ENCODE measurements at places on chromosomes 4 and X.

- DNase-seq, result no peak
These were observed 87.2 kb downstream of the MAPK10 start for GRCh38 chr4:86272669-86273068.

DNA sequence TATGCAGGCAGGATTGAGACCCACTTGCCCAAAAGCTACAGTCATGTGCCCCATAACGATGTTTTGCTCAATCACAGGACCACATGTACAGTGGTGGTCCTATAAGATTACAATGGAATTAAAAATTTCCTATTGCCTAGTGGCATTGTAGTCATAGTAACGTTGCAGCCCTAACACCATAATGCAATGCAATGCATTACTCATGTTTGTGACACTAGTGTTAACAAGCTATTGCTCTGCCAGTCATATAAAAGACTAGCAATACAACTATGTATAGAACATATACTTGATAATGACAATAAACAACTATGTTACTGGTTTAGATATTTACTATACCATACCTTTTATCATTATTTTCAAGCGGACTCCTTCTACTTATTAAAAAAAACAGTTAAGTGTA, 50.6 kb downstream of the VGLL1 start:
- DNase-seq, result no peak

DNA sequence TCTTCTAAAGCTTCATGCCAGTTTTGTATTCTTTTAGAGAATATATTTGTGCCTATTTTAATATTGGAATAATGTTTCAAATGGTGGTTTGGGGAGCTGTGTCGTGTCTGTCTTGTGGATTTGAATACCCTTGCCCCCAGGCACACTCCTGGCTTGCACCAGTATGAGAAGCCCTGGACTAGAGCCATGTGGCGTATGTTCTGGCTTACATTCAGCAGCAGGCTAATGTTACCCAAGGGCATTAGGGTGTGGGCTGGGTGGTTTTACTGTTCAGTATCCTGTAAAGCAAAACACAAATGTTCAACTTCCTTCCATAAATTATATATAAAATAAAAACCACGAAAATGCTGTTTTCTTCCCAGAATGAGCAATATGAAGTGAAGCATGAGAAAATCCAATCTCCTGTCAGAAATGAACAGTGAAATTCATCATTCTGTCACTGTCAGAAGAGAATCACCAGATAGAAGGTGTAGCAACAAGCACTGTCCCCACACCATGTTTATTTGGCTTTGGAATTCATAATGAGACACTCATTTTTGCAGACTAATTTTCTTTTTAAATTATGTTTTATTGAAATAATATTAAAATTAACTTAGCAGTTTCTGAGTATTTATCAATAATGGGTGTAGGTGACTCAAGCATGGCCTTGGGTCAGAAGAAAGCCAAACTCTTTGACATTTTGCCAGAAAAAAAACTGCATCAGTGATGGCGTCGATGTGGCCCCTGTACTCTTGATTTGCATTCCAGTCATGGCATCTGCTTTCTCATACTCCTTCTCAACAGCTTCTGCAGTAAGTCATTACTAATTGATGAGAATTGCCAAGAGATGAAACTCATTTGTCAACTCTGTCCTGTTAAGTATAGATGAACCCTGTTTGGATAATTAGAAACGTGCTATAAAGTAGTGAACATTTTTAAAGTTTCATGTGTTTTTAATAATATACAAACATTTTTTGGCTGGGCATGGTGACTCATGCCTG, 43.8 kb downstream of the WWC2 start:
- no peak for DNase-seq

GRCh38 chrX:850471-850916, 219.9 kb downstream of the SHOX start:
- DNase-seq, result no peak

GRCh38 chr4:179762840-179763239, 2320.6 kb upstream of the AGA start:
- no peak for DNase-seq

DNA sequence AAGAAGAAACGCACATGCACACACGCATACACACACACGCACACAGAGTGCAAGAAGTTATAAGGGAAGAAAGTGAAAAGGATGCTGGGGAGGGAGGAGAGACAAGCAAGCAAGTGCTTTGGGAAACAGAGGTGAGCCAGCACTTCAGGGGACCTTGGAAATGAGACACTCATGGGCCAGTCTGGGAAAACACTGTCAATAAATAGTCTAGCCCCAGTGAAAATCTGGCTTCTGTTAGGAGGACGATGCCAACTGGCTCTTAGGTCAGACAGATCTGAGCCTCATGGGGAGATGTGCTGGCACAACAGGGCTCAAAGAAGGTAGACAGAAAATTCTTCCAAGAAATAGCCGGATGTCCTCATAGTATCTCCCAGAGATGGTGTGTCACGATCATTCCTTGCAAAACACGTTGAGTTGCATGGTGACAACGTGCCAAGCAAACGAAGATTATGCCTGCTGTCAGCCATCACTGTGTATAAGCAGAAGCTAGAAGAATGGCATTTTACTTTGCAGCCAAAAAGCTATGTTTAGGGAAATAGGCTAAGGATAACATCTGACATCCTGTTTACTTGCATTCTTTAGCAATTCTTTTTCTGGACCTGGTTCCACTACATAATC, 557 bp upstream of the ARHGEF6 start:
- no peak for DNase-seq

GRCh38 chrX:103002576-103002975, 61.4 kb downstream of the BEX1 start:
- no peak for DNase-seq

DNA sequence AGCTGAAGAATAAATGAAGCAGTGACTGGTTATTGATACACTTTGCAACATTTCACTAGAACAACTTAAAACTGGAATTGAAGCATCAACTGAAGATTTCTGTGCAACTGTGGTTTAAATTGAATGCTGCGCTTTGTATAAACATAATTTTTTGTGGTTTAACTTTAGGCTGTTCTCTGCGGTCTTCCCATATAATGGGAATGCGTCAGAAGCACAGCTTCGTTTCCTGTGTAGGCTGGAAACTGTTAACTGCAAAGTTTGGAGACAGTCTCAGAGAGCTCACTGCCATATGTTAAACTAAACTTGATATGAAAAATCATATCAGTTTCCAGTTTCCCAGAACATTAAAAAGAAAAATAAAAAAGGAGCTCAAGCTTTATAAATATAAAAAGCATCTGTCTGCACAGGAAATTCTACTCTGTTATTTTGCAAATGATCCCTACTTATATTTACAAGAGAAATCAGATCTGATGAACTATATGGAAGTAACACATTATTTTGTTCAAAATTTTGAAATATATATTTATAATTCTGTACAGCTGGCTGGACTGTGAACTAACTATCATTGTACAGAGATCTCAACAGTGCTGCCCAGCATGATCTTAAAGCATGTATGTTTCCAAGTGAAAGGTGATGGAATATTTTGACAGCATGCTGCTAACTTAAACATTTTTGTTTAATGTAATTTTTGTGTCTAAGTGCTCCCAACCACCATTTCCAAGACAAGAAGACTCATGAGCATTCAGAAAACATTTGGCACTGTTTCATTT, 139.9 kb downstream of the NDST3 start:
- DNase-seq, result no peak

GRCh38 chr4:177196615-177197014, 113.1 kb upstream of the NEIL3 start:
- no peak for DNase-seq

DNA sequence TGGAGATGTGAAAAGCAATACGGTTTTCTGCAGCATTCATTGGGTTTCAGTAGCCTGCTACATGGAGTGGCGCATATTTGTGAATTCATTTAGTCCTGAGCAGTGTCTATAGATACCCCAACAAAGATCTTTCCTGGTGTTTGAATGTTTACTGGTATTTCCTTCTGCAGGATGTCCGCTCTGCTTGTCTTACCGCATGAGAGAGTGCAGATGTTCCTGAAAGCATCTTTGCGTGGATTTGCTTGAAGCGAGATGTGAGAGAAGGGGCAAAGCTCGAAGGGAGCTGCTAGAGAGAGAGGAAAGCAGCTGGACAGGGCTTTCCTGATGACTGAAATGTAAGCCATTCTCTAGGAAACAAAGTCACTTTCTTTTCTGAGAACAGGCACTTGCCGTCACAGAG, 40.9 kb upstream of the GYPA start:
- DNase-seq, result no peak

DNA sequence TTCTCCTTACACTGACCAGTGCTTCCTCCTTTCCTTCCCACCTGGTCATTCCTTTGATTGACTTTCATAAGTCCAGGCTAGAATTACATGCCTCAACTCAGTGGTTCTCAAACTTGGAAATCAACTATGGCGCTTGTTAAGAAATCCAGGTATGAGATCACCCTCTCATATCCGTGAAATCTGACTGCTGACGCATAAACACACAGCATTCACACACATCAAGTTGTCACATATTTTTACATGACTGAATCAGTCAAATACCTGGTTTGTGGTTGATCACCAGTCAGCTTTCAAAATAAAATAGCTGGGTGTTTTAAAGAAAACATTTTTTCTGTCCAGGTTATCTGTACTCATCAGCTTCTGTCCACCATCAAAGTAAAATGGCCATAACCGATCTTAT, 433.5 kb downstream of the AFF2 start:
- no peak for DNase-seq

DNA sequence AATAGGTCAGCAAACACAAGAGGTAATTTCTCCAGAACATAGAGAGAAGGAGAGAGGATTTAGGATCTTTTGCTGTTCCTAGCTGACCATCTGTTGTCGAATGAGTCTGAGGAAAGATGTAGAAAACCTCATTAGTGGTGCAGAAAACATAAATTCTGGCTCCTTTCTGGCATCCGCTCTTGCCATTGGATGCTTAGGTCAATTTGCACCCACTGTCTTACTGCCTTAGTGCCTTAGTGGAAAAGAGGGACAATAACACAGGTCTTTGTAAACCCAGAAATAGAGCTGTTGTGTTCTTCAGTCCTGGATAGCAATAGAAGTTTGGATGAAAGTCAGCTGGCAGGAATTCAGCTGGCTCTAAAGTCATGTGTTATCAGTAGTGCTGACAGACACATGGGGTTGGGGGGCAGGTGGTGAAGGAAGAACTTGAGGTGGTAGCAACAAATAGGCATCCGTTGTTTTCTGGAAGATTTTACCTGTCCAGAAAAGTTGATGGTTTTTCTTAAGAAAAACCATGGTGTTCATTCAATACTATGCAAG, 78.2 kb downstream of the GLRA2 start:
- no peak for DNase-seq

GRCh38 chrX:119887721-119888425, 7.8 kb upstream of the AKAP14 start:
- peak; percentile 74 for DNase-seq

GRCh38 chr4:86870442-86871069, 21.4 kb upstream of the SLC10A6 start:
- DNase-seq, result no peak

DNA sequence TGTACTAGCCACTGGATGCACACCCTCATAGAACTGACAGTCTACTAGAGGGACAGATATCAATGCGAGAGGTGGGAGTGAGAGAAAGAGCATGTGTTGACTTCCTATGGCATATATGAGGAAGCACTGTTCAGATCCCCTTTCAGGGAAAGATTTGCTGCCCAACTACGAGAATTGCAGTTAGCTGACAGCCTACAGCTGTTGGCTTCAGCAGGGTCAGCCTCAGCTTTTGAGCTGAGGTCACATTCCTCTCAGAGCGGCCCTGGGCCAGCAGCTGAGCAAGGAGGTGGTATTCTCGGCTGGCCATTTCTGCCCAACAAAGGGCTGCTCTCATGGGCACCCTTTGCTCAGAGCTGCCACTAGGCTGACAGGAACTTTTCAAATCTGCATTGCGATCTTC, 580.2 kb downstream of the MID1IP1 start:
- no peak for DNase-seq

- DNase-seq, result no peak
These were observed 335.5 kb downstream of the ARHGAP10 start for GRCh38 chr4:148067301-148067916.

DNA sequence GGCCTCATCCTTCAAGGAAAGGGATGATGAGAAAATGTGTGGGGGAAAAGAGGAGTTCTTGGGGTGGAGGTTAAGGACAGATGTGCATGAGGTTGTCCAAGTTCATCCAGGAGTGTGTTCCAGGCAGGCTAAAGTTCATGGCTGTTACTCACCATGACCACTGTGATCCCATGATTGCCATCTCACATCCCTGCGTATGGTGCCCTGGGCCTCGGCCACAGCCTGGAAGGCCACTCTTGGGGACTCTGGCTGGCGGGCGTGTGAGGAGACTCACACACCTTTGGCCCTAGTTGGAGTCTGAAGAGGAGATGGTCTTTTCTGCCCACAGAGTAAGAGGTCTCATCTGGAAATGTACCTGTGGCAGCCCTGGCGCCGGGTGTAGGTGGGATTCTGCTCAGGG, 7.4 kb upstream of the LOC101059915 start:
- DNase-seq, result no peak

DNA sequence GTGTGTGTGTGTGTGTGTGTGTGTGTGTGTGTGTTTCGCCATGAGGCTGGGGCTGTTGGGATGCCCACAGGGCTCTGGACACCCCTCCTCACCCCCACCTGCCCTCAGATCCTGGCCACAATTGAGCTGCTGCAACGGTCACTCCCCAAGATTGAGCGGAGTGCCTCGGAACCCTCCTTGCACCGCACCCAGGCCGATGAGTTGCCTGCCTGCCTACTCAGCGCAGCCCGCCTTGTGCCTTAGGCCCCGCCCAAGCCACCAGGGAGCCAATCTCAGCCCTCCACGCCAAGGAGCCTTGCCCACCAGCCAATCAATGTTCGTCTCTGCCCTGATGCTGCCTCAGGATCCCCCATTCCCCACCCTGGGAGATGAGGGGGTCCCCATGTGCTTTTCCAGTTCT, 10.2 kb downstream of the ARAF start:
- DNase-seq, result no peak

- DNase-seq, result no peak
These were observed 1673.4 kb upstream of the PCDH7 start for GRCh38 chr4:29046781-29047180.

DNA sequence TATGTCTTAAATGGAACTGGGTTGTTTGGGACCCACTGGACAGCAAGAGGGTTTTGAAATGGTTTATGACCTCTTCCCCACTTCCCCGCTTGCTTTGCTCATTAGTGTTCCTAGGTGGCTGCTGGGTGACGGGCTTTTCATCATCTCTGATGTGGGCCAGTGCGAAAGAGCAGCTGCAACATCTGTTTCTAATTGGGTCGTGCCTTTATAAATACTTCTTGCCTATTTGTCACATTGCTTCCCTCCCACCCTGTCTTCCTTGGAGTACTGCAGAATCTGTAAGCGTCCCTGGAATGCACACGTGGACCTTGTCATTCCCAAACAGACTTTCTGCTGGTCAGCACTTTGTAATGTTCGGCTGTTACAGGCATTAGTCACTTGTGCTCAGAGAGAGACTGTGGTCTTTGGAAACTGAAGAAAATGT, 35.2 kb downstream of the SEPTIN11 start:
- DNase-seq, result no peak

- DNase-seq, result no peak
These were observed 85.5 kb upstream of the IQCM start for GRCh38 chr4:149901128-149901527.

GRCh38 chr4:152974468-152975379, 38.6 kb downstream of the FHDC1 start:
- no peak for DNase-seq

Data from CD4-positive, alpha-beta T cell (primary cell).